Left ventricle myocardium inferior (tissue), 1 donor: ENCODE measurements at places on chromosomes 11 and 22. TPM values are rescaled to one million over a fixed set of nuclear protein-coding genes. Genes with fewer than 3 reads are reported as not detected.

DNA sequence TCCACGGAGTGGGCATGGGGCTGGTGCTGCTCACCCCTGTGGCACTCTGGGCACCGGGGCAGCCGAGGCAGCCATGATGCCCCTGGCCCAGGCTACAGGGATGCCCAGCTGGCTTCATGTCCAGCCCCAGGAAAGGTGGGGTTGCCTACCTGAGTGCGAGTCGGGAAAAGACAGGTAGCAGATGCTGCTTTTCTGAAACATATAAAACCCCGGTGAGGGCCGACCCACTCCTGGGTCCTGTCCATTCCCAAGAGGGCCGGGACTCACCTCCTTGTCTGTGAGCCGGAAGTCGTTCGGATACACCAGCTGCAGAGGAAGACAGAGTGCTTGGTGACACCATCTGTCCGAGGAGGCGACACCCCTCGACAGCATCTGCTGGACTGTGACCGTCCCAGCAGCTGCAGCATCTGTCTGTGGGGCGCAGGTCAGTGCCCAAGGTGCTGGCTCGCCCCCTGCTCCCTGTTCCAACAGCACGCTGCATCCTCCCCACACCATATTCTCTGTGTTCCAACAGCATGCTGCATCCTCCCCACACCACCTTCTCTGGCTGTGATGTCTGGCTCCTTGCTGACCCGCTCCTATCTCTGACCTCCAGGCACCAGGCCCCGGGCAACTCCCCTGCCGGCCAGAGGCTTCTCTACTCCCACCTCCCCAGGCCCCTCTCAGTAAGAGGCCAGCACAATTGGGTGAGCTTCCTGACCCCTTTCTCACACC is 8.0 kb downstream of the DENND6B start:
- DNase-seq, result no peak

DNA sequence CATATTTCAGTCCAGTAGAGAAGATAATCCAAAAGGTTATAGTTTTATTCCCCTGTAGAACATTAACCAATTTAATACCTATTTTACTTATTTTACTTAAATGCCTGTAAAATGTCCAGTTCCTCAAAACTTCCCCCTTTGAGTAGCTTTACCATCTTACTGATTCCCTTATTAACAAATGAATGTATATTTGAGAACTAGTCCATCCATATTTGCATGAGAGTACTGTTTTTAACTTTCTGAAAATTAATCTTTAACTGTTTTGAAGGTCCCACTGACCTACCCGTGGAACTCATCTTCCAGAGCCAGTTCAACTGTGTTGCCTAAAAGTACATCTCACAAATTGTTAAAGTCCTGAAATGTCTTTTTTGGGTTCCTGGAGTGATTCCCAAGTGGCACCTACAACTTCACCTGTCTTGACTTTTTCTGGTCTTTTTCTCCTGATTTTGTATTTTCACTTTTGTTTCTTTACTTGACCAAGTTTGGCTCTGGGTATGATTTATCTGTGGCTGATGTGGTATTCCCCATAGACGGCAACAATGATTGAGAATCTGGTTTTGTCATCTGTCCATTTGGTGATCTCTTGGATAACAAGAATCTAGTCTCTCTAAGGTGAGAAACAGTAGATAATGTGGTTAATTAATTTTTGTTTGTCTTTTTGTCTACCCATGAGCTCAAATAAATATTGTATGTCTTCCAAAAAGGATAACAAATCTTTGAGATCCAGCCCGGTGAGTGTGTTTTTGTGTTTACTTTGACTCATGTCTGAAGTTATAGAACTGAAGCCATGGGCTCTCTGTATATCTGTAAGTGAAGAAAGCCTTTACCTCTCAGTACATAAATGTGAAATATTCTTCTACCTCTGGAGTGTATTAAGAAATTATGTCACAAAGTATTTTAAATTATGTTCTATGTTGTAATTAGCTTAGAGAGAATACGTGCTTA is 174.2 kb downstream of the ETS1 start:
- no peak for DNase-seq

GRCh38 chr22:23591846-23592245 is 11.8 kb upstream of the IGLL1 start:
- DNase-seq, result no peak

Gene ELF5
- total RNA-seq, result not detected

- DNase-seq, result no peak
Observed at GRCh38 chr11:24819006-24819405, 322.2 kb downstream of the LUZP2 start.
